ENCODE measurements at places on chromosomes 16 and 17. TPM values are rescaled to one million over a fixed set of nuclear protein-coding genes. Genes with fewer than 3 reads are reported as not detected.

The SMIM36 gene
- polyA plus RNA-seq, result not detected

- DNase-seq, result no peak
These were observed 11.6 kb downstream of the HSBP1 start for GRCh38 chr16:83819361-83819760.

DNA sequence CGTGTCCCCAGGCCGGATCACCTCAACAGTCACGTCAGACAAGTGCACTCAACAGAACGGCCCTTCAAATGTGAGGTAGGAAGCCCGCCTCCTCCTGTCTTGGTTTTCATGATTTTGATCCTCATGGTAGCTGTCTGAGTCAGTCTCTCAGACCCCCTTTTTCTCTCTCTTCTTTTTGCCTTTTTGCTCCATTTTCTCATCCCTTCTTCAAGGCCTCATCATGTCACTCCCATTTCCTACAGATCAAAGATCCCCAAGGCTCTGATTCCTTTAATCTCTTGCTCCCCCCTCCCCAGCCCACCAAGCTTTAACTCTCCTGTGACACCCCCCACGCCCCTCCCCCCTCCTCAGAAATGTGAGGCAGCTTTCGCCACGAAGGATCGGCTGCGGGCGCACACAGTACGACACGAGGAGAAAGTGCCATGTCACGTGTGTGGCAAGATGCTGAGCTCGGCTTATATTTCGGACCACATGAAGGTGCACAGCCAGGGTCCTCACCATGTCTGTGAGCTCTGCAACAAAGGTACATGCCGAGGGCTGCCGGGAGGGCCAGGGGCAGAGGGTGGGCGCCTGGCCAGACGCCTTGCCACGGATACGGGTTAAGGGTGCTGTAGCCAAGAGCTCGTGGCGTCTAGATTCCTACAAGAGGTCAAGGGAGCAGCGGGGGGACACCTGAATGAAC, 2.0 kb downstream of the MAZ start:
- no peak for DNase-seq

The PRSS36 gene
- 0.92 TPM for polyA plus RNA-seq

GRCh38 chr16:73065632-73066330, 17.9 kb upstream of the ZFHX3 start:
- DNase-seq, result peak; percentile 55

The CTRL gene
- 1.0 TPM for polyA plus RNA-seq

GRCh38 chr17:66953630-66954020, 10.9 kb upstream of the CACNG4 start:
- peak; percentile 66 for DNase-seq

DNA sequence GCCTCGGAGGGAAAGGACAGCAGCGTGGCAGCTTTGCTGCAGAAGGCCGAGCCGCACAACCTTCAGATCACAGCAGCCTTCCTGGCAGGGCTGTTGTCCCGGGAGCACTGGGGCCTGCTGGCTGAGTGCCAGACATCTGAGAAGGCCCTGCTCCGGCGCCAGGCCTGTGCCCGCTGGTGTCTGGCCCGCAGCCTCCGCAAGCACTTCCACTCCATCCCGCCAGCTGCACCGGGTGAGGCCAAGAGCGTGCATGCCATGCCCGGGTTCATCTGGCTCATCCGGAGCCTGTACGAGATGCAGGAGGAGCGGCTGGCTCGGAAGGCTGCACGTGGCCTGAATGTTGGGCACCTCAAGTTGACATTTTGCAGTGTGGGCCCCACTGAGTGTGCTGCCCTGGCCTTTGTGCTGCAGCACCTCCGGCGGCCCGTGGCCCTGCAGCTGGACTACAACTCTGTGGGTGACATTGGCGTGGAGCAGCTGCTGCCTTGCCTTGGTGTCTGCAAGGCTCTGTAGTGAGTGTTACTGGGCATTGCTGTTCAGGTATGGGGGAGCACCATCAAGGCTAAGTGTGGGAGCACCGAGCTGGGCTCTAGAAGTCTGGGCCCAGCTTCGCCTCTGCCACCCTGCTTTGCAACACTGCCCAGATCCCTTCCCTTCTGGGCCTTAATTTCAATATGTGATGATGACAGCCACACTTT, 18.6 kb downstream of the NOD2 start:
- peak; percentile 56 for DNase-seq

DNA sequence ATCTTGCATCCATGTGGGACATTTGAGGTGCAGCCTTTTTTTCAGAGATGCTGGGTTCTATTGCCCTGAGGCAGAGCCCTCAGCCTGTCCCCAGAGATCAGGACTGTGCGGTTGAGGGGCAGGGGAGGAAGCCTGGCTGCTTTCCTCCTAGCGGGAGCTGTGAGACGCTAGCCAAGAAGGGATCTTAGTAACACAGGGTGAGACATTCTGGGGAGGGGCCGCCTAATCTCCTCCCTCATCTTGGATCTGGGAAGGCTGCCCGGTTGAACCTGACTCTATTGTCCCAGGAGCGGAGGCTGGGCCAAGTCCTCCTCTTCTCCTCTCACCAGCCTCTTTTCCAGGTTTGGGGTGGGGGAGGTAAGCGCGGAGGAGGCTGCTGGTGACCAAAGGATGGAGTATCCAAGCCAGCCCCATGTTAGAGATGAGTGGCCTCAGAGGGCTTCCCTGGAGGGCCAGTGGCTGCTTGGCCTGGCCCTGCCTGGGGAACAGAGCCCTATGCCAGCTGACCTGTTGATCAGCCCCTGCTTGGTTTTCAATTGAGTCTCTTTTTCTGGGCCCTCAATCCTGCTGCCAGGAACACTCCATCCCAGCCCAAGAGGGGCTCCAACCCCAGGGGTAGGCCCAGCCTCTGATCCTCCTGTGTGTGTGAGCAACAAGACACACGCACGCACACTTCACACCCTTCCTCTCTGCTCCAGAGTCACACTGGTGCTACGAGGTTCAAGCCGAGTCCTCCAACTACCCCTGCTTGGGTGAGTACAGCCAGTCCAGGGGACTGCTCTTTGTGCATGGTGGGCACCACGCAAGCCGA, 5.0 kb downstream of the CA4 start:
- peak; percentile 61 for DNase-seq

The SDK2 gene
- 11.0 TPM for polyA plus RNA-seq

The TAT gene
- 0.07 TPM for polyA plus RNA-seq

- no peak for DNase-seq
These were observed 6.8 kb upstream of the CYB5B start for GRCh38 chr16:69417520-69418199.

DNA sequence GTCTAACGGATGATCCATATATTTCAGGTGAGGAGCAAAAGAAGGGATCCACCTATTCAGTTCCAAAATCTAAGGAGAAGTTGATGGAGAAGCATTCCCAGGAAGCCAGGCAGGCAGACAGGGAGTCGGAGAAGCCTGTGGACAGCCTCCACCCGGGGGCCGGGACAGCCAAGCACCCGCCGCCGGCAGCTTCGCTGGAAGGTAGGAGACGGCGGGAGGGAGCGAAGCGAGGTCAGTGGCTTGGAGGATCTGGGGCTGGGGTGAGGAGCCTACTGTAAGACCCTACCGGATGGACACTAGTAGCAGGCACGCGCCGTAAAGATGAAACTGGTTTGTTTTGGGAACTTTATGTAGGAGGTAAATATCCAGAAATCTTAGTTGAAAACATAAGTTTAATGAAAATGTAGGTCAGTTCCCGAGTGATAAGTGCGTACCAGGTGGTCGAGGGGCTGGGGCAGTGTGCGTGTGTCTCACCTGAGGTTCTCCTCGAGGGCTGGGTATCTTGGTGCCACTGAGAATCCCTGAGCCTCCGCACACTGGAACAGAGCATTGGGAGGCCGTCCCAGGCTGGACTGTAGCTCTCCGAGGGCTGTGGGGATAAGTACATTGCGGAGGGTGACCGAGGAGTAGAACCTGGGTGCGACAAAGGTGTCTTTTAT, 714 bp downstream of the SPATA33 start:
- no peak for DNase-seq

DNA sequence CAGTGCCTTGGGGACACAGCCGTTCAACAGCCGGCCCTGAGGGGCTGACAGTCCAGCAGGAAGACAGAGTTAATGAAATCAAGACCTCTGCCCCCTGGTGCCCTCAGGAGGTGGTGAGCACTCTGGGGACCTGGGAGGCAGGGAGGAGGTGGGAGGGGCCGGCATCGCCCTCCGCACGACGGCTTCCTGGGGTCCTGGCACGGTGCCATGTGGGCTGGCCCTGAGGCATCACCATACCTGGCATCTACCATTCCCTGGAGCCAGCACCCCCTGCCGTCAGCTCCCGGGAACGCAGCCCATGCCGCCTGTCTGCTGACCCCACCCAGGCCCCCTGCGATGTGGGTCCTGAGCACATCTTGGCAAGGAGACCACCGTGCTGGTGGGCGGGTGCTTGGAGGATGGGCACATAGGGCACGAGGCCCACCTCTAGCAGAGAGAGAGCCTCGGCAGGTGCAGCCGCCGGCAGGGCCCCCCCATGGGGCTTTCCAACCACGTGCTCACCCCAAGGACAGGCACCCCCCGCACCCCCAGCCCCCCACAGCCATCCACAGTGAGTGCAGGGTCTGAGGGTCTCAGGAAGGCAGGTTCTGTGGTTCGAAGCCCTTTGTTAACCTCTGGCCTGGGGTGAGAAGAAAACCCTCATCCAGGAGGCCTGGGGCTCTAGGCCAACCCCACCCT, 52.5 kb downstream of the ZFPM1 start:
- DNase-seq, result no peak

DNA sequence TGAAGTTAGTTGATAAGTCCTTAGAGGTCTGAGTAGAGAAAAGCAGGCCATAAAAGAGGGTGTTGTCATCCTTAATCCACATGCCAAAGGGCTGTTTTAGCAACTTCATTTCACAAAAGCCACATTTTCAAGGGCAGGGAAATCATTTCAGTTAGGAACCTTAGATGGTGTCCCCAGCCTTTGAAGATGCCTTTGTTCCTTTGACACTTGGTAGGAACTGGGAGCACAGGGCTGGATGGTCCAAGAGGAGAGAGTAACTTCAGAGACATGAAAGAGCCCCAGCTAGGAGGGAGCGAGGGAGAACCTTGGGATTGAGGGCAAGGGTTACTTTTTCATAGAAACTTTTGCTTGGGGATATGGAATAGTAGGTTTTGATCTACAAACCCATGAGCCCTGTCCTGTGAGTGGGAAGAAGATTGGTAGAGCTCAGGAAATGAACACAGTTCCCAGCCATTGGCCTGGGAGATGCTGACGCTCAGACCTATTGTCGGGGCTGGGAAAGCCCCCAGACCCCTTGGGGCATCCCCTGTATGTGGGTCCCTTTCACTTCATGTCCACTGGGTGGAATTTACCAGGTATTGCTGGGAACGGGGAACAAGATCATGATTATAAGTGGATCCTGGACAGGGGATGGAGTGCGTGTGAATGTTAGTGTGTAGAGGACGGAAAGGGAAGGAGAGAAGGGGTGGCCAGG, 18.9 kb downstream of the MSI2 start:
- peak; percentile 90 for DNase-seq

DNA sequence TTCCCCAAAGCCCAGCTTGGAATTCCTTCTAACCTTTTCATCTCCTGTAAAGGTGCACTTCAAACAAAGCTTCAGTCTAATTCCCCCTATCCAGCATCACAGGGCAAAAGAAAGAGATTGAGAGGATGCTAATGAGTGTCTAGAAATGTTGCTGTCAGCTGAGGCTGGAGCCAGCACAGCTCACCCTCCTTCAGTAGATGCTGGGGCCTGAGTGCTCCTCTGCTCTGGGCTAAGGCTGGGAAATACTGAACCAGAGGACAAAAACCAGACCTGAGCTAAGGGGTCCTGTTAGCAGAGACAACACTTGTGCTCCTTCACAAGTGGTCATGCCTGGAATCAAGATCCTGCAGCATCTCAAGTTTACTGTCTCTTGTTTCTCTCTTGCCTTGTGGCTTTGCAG, 85.0 kb downstream of the CHD9NB start:
- DNase-seq, result peak; percentile 17

DNA sequence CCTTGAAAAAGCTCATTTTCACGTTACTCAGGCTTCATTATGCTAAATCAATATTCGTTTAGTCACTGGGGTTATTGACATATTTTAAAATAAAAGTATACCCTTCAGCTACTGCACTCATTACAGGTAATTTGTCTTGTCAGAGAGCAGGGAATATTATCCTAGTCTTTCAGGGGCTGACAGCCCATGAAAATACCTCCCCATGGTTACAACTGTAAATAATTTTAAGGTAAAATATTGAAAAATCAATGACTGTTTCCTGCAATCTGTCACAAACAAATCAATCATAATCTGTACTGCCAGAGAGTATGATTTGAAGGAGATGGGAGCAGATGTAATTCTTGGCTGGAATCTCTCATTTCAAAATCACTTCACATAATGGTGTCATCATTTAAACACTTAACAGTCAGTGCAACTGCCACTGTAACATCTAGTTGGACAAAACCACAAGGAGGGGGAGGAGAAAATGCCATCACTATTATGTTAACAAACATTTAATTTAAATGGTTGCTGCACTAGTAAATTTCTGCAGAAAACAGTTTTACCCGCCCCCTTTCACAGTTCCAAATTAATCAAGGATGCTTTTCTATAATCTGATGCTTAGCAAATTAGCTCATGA, 9.3 kb upstream of the IRX5 start:
- DNase-seq, result peak; percentile 36

- no peak for DNase-seq
These were observed 96.0 kb downstream of the TOX3 start for GRCh38 chr16:52450916-52451315.

The TMC7 gene
- 4.5 TPM for polyA plus RNA-seq

- peak; percentile 73 for DNase-seq
These were observed 14.5 kb upstream of the VWA3A start for GRCh38 chr16:22077700-22078313.

- DNase-seq, result peak; percentile 18
These were observed 14.2 kb downstream of the ANKFY1 start for GRCh38 chr17:4249452-4250029.

GRCh38 chr17:61574542-61575351, 16.3 kb downstream of the NACA2 start:
- DNase-seq, result peak; percentile 69

- DNase-seq, result peak; percentile 36
These were observed 111.7 kb upstream of the HS3ST4 start for GRCh38 chr16:25580041-25580440.

The ATP2C2 gene
- 1.2 TPM for polyA plus RNA-seq

DNA sequence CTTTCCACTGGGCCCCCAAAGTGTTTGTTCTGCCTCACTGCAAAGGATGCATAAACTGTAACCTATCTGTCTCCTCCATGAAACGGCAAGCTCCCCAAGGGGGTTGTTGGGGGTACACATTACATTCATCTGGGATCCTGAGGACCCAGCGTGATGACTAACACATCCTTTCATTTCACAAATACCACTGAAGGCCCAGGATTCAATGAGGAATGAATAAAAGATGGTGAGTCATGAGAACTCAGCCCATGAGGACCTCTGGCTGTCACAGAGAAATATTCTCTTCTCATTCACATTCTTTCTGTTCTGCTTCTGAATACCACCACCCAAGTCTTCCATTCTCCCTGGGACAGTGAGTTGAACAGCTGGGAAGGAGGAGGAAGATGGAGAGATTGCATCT, 149.8 kb downstream of the RBFOX3 start:
- no peak for DNase-seq

GRCh38 chr17:4161192-4161966, 18.4 kb downstream of the CYB5D2 start:
- no peak for DNase-seq

Measured in brain (organoid and tissue), 16 donors.